ENCODE measurements at places on chromosomes 7 and 10. TPM values are rescaled to one million over a fixed set of nuclear protein-coding genes. Genes with fewer than 3 reads are reported as not detected.

Gene LRRD1
- not detected for total RNA-seq

Gene CUZD1
- 0.17 TPM for total RNA-seq

Gene CALHM3
- not detected for total RNA-seq

Gene SMURF1
- 13.3 TPM for total RNA-seq

Gene PVRIG
- total RNA-seq = not detected

Gene SPDYE1
- total RNA-seq = not detected

Gene GPR85
- total RNA-seq = 0.11 TPM

Gene DDX56
- 43.3 TPM for total RNA-seq

Gene HTR5A
- not detected for total RNA-seq

Gene SORCS1
- not detected for total RNA-seq

Gene MRC1
- 201 TPM for total RNA-seq

Gene GIMAP6
- 248 TPM for total RNA-seq

Gene CHRM2
- not detected for total RNA-seq

Gene FRMD4A
- total RNA-seq = 12.4 TPM

Gene RAPGEF5
- total RNA-seq = 258 TPM

Gene CRPPA
- total RNA-seq = 1.8 TPM

Gene ITPRIP
- total RNA-seq = 53.9 TPM

Gene TMEM139
- not detected for total RNA-seq

Gene CTAGE4
- not detected for total RNA-seq

Gene BAIAP2L1
- total RNA-seq = 0.09 TPM

Gene CDK1
- total RNA-seq = 11.7 TPM

Gene HELLS
- total RNA-seq = 9.2 TPM

Gene MAGI2
- total RNA-seq = 0.60 TPM

Gene ANKRD30A
- not detected for total RNA-seq

Gene PTPRN2
- total RNA-seq = 2.7 TPM

Gene NXPH1
- total RNA-seq = not detected

Gene INMT
- total RNA-seq = not detected

Gene RSPH10B2
- total RNA-seq = 2.1 TPM

Gene ETV1
- 13.9 TPM for total RNA-seq

Gene NUTM2A
- total RNA-seq = 0.09 TPM

Gene WIPF3
- not detected for total RNA-seq

Gene CEP55
- total RNA-seq = 6.4 TPM

Gene NPFFR1
- not detected for total RNA-seq

Gene EN2
- under 0.01 TPM for total RNA-seq

Gene UCMA
- not detected for total RNA-seq

Gene SLC18A2
- not detected for total RNA-seq

Gene PLXNA4
- total RNA-seq = 30.2 TPM

Gene ACTL6B
- not detected for total RNA-seq

Measured in dermis lymphatic vessel endothelial cell (primary cell).